SK-N-MC (cell line): ENCODE measurements at places on chromosomes 5 and 9.

GRCh38 chr5:81265101-81265500, 32.0 kb downstream of the CKMT2 start:
- no peak for DNase-seq

DNA sequence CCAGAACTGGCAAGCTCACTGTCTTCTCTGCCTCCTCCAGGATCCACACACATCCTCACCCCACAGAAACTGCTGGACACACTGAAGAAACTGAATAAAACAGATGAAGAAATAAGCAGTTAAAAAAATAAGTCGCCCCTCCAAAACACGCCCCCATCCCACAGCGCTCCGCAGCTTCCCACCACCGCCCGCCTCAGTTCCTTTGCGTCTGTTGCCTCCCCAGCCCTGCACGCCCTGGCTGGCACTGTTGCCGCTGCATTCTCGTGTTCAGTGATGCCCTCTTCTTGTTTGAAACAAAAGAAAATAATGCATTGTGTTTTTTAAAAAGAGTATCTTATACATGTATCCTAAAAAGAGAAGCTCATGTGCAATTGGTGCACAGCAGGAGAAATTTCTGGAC, 16.1 kb upstream of the CFAP157 start:
- no peak for DNase-seq

DNA sequence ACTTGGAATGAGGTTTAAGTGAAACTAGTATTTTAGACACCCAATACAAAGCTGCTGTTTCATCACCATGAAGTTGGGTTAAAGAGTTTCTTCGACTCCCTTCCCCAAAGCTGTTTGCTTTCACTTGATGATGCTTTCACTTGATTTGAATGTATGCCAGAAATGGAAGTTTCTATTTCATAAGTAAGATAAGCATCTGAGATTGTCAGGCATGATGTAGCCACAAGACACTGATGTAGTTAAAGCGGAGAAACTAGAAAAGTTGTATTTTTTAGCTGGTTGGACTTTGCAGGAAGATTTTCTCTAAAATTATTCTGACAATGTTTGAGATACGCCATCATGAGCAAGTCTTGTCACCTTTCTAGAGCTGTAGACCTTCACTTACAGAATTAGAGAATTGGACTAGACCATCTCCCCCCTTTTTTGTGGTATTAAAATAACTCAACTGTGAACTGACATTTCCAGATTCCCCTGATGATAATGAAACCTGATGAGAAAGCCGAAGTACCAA, 20.0 kb downstream of the MOCS2 start:
- no peak for DNase-seq

DNA sequence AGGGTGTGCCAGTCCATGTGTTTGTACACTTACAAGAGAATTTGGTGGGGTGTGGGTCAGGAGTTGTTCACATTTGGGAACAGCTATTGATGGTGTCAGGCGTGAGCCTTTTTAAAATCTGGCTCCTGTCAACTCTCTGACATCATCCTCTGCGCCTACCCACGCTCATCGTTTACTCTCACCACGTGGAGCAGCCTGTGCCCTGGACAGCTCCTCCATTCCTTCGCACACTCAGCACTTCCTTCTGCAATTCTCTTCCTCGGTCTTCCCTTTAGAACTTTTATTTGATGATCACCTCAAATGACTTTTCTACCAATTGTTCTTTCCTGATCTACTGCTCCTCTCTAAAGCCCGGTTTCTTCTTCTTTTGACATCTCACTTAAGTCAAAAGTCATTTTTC, 42.1 kb upstream of the GNAQ start:
- no peak for DNase-seq

DNA sequence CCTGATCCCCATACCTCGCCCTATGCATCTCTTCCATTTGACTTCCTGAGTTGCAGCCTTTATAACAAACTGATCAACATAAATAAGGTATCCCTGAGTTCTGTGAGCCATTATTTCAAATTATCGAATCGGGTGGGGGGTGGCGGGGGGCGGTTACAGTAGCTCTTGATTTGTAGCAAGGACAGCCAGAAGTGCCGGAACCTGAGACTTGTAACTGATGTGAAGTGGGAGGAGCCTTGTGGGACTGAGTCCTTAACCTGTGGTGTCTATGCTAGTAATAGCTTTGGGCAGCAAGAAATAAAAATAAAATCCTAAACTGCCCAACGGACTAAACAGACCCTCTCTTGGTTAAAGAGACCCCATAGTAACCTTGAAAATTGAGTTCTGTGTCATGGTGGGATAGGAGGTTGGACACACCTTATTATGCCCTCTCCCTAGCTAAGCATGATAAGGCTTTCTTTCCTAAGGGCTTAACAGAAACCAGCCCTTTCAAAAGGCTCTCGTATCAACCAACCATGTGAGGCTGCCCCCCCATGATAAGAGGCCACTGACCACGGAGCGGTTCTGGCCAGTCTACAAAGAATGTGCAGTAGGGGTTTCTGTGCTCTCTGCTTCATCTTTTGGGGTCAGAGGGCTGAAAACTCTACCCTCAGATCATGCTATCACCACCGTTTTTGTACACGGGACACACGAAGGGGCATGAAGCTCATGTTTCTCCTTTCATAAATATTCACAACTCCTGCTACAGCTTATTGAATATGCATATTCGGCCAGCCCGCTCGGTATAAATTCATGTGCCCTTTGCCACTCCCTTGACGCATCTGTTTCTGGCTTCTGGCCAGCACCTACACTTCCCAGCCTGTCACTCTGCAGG, 39.5 kb upstream of the IQGAP2 start:
- no peak for DNase-seq

- DNase-seq, result no peak
Observed at GRCh38 chr9:128101231-128101661, 26.3 kb downstream of the PTGES2 start.

DNA sequence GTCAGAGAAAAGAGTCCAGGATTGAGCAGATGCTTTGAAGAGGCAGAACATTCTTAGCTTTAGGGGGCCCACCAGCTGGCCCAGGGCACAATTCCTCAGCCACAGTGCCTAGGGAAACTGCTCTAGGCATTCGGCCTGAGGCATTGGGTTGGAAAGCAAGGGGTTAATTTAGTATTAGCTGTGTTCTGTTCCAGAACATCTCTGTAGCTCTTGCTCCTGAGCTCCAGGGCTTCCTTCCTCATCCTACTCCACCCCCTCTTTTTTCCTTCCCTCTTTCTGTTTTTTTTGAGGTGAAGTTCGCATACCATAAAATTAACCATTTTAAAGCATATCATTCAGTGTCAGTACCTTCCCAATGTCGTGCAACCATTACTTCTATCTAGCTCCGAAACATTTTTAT, 74.5 kb upstream of the PANK3 start:
- DNase-seq, result no peak

DNA sequence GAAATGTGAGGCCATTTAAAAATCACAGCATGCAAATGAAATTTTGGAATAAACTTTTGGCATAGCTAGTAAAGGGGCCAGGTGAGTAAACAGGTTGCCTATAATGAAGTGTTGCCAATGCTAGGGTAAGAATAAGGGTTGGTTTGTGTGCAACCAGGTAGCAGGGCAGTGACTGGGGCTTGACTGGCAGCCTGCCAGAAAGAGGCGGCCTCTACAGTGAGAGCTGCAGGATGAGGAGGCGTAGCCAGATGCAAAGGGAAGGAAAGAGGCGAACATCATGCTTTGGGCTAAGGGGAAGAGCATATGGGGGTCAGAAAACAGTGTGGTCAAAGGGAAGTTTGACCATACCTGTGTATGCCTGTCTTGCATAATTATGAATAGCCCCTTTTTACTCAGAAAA, 70.6 kb downstream of the MAST4 start:
- no peak for DNase-seq

DNA sequence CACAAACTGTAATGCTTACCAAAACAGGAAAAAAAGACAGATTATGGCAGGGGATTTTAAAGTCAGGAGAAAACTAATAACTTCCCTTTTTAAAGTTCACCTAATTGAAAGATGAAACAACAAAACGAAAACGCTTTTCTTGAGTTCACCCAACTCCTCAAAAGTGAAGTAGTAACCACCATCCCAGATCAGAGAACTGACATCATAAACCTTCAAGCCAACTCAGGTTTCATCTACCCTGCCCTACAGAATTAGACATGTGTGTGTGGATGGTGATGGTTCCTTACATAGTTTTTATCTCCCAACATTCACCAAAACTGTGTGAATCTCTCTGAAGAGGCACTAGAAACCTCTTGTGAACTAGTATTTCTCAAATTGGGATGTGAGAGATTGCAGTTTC, 195.2 kb upstream of the PTGER4 start:
- DNase-seq, result no peak

- no peak for DNase-seq
Observed at GRCh38 chr5:148776780-148777179, 49.6 kb upstream of the ADRB2 start.

GRCh38 chr9:133370685-133371084, 5.2 kb downstream of the SURF4 start:
- DNase-seq, result no peak

DNA sequence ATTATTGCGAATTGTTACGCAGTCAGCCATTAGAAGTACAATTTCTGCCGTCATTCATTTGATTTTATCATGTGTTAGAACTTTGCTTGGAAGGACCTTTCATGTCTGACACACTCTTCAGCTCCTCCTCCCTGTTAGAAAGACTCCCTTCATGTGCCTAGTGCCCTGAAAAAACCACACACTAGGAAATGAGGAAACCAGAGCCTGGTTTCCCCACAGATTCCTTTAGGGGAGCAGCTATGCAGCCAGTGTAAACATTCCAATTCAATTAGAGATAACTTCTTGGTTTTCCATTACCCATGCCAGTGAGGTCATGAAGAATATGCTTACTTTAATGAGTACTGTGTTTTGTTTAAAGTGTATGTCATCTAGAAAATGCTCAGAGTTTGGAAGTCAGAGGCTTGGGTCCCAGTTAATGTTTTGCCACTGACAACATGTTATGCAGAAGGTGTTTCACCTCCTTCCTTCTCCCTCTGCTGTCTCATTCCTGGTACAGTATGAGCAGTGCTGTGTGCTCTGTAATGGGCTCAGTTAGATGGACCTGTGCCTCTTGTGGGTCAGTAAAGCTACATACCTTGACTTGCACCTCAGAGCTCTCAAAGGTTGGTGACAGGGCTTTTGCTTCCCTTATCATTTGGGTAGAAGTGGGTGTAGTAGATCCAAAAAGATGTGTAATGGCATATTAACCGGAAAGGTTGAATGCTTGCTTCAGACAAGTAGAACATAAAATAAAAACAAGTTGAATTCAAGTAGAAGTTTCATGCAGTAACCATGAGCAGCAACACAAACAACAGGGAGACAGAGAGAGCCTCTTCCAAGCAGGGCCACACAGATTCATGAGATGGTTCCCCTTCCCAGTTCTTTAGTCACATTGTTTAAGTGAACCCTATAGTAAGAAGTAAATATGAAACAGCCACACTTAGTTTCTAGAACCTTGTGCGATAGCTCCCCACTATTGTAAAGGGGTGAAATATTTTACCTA, 52.6 kb upstream of the TNFAIP8 start:
- DNase-seq, result no peak

DNA sequence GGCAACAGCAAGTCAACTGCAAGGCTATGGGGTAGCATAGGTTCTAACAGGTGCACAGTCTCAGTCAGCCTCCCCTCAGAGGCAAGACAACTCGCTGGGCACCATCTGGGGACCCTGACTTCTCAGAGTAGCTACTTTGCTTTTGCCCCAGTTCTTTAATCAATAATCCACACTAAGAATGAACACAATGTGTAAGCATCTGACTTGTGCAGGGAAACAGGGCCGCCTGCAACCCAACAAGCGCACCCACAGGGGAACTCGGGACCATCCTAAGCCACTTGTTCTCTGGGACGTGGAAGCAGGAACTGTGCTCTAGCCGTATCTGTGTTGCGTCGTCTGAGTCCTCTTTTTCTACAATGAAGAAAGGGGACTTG, 1.9 kb downstream of the MOB3B start:
- DNase-seq, result no peak

DNA sequence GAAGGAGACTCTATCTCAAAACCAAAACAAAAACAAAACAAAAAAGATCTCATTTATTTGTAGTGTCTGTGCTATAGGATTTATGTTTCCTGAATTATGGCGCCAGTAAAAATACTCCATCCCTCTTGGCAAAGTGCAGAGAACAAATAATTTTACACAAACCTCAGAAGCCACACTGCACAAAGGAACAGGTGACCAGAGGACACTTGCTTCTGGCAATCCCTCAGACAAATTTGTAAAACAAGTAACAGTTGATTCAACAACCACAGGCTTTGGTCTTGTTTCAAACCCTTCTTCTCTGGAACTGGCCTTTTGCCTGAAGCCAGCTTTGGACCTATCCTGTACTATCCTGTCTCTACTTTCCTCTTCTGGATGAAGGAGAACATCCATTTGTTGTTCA, 502.1 kb downstream of the DMAC1 start:
- DNase-seq, result no peak

GRCh38 chr9:129812385-129812784, 9.4 kb downstream of the TOR1B start:
- no peak for DNase-seq
